ENCODE measurements at places on chromosomes 2 and 18. TPM values are rescaled to one million over a fixed set of nuclear protein-coding genes. Genes with fewer than 3 reads are reported as not detected.

DNA sequence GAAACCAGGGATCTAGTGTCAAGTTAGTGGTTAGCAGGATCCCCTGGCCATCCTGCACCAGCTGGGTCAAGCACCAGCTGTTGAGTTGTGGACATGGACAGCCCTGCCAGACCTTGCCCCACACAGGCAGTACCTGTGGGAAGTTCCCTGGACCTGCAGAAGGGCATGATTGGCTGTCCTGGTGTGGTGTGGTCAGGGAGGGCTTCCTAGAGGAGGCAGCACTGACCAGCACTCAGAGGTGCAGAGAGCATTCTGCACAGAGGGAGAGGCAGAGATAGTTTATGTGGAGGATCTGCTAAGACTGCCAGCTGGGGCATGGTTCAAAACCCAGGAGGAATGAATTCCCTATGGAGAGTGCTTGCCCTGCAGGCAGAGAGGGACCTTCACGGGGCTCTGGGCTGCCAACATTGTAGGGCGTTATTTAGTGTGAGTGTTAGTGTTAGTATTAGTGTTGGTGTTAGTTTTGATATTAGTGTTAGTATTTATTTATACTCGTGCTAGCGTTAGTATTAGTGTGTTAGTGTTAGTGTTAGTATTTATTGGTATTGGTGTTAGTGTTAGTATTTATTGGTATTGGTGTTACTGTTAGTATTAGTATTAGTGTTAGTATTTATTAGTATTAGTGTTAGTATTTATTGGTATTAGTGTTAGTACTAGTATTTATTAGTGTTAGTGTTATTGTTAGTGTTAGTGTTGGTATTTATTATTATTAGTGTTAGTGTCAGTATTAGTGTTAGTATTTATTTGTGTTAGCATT is 31.9 kb downstream of the TWIST2 start:
- no peak for DNase-seq

DNA sequence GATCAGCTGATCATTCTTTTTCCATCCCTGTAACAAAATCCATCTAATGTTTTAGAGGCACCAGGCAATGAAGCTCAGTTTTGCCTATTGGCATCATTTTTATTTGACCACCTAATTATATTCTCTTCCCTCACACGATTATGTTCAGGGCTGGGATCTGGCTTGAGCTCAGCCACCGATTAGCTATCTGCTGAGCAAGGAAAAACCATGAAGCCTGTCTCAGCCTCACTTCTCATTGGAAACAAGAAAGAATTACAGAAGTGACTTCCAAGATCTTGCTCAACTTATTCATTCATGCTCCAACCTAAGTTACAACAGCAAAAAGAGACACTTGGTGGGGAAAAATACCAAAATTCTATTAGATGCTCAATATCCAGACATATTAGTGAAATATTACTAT is 139.0 kb upstream of the SH3BP4 start:
- DNase-seq = no peak

GRCh38 chr2:103784261-103784660 is 1022.4 kb downstream of the TMEM182 start:
- DNase-seq = no peak

GRCh38 chr2:119134775-119135174 is 23.8 kb downstream of the C1QL2 start:
- no peak for DNase-seq

DNA sequence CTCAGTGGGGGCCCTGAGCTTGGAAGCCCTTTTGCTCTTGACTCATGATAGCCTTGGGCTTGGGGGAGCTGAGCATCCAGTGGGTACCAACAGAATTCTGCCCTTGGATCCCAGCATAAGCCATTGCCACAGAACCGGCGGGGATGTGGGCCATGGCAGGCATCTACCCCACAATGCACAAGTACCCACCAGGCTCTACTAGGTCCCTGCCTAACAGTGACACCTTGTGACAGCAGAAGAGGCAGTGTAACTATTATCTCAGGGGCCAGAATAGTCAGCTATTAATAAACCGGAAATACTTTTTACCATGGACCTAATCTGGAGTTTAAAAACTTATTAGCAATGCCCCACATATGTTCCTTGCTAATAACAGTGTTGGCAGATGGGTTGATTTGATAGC is 397.2 kb downstream of the TMEM182 start:
- no peak for DNase-seq

The CYP26B1 gene
- 14.5 TPM for polyA plus RNA-seq

- DNase-seq = peak; percentile 78
Observed at GRCh38 chr2:130332271-130333073, 10.2 kb upstream of the IMP4 start.

GRCh38 chr2:26558271-26559043 is 80.5 kb upstream of the OTOF start:
- peak; percentile 20 for DNase-seq

The ABCB6 gene
- 41.5 TPM for polyA plus RNA-seq

DNA sequence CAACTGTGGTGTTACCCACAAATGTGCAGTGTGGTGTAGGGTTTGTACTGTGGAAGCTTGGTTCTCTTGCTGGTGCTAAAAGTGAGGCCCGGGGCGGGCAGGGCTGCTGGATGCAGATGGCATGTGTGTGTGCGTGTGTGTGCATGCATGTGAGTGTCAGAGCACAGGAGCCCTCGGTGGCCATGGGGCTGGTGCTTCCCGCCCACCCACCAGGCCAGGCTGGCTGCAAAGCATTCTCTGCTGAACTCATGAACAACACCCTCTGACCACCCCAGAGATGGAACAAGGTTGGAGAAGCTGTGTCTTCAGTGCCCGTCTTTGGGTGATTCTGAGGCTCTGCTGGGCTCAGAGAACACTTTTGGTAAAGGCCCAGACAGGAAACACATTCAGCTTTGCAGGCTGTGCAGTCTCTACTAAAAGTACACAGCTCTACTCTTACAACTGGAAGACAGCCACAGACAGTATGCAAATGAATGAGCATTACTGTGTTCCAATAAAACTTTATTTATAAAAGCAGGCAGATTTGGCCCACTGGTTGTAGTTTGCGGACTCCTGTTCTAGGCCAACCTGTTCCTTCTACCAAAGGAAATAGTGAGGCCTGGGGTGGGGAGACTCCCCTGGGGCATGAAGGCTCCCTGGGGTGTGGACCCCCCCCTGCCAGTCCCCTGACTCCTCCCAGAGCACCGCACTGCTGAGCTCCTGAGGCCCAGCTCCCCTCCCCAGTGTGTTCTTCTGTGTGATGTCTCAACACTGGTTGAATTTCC is 225.3 kb upstream of the HDAC4 start:
- DNase-seq = no peak

- DNase-seq = no peak
Observed at GRCh38 chr2:69743847-69744264, 1.9 kb downstream of the ANXA4 start.

The LYPD6 gene
- 1.3 TPM for polyA plus RNA-seq

GRCh38 chr2:102025016-102025501 is 33.3 kb downstream of the IL1R2 start:
- DNase-seq = no peak

DNA sequence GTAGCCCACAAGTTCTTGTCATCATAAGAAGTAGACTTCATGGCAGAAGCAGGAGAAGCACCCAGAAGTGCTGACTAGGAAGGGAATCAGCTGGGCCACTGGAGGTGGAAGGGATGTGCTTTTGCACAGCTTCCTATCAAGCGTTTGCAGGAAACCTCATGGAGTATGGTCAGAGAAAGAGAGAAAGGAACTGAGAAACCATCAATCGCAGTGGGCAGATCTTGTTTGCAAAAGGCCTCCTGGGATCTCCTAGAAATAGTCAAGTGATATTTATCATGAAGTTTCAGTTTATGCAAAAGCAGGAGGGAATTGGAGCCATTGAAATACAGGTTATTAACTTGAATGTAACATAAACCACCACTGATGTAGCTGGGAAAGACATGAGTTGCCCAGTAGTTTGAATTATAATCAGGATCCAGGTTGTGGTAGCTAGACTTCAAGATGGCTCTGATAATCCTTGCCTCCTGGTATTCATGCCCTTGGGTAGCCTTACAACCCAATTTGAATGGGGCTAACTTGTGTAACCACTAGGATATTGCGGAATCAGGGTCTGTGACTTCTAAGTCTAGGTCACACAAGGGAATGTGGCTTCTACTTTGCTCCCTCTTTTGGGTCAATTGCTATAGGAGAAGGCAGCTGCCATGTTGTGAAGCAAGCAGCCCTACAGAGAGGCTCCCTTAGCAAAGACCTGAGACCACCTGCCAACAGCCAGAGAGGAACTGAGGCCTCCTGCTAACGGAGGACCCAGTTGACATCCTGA is 69.8 kb upstream of the TCF4 start:
- DNase-seq = no peak

The PRKCE gene
- polyA plus RNA-seq = 6.2 TPM

- DNase-seq = peak; percentile 35
Observed at GRCh38 chr18:7000484-7001096, 117.0 kb downstream of the LAMA1 start.

DNA sequence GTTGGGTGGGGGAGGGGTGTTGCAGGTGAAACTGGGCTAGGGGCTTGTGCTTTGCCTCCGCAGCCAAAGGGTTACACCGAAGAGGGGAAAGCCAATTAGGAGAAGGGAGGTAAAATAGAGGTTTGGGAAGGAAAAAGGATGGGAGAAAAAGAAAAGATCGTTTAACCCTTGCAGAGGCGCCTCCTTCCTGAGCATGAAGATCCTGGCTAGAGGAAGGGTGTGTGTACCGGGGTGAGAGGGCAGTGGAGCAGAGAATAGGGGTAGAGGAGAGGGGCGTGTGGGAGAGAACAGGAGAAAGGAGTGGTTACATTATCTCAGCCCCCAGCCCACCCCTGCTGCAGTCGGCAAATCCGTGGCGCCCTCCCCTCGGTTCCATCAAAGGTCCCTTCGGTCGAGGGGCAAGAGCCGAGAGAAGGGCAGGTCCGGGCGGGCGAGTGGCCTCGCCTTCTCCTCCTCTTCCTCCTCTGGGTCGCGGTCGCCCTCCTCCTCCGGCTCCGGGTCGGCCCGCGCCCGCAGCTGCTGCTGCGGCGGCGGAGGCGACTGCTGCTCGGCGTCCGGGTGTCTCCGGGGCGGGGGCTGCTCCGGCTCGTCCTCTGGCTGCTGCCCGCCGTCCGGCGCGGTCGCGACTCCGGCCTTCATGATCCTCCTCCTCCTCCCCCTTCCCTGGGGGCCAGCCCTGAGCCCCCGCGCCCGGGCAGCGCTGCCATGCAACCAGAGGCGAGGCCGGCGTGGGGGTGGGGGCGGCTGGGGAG is 1.1 kb downstream of the MARCHF4 start:
- DNase-seq = no peak

The ADCYAP1 gene
- polyA plus RNA-seq = 1.6 TPM
